ENCODE measurements at places on chromosomes 2 and 18.
A peak's percentile ranks its signal among the peaks of the same experiment; 100 is the strongest.

GRCh38 chr2:200590090-200590489, 4.3 kb downstream of the AOX1 start:
- DNase-seq: no peak

GRCh38 chr2:158580760-158581159, 124.0 kb downstream of the PKP4 start:
- DNase-seq: peak; percentile 18

DNA sequence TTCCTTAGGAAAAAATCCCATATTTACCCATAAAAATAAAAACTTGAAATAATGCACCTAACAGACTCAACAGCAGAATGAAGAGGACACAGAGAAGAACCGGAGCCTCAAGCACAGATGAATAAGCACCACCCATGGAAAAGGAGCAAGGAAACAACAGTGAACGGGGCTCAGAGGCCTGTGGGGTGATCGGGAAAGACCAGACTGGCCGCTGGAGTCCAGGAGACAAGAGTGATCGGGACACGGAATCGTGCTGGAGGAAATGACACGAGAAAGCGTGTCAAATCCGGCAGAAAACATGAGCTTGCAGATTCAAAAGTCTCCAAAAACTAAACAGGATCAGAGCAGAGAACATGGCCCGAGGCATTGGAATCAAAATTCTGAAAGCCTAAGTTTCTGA, 448.0 kb upstream of the SALL3 start:
- DNase-seq: no peak

DNA sequence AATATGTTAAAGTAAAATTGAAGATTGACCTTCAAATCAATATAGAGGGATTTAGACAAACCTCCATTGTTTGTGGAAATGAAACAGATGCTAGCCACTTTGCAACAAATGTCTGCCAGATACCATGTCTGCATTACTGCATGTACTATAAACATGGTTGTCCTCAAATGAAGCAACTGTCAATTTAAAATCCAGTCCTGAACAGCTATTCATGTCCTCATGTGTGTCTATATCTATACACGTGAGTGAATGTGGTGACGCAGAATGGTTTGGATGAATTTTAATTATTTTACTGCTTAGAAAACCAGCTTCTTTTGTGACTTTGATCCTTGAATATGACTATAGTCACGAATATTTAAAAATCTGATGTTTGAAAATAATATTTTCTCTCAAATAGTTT, 71.5 kb downstream of the NYAP2 start:
- no peak for DNase-seq

GRCh38 chr2:104406261-104406726, 447.6 kb upstream of the POU3F3 start:
- no peak for DNase-seq

- no peak for DNase-seq
Observed at GRCh38 chr18:27778441-27778840, 398.5 kb downstream of the CDH2 start.

- no peak for DNase-seq
Observed at GRCh38 chr2:70081221-70081620, 6.1 kb upstream of the PCBP1 start.

GRCh38 chr2:56687169-56687568, 503.4 kb downstream of the CCDC85A start:
- no peak for DNase-seq

GRCh38 chr18:6605115-6605869, 124.2 kb upstream of the ARHGAP28 start:
- DNase-seq: no peak

GRCh38 chr2:207967121-207967520, 58.2 kb downstream of the PLEKHM3 start:
- DNase-seq: no peak

- DNase-seq: no peak
Observed at GRCh38 chr2:233768076-233768475, 8.0 kb downstream of the UGT1A1 start.

DNA sequence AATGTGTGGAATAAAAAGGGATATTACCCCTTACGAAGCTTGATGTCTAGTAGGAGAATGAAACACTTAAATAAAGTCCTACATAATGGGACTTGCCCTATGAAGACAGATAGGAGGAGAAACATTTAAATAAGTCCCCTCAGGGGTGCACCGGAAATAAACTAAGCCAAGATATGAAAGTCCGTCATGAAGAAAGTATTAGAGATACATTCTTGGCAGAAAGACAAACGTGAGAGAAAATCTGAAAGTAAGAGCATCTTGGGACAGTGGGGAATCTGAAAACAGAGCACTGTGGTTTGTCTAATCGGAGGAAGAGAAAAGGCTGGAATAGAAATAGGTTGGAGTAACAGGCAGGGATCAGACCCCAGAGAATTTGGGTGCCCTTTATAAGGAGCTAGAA, 516.9 kb upstream of the DSEL start:
- DNase-seq: no peak

DNA sequence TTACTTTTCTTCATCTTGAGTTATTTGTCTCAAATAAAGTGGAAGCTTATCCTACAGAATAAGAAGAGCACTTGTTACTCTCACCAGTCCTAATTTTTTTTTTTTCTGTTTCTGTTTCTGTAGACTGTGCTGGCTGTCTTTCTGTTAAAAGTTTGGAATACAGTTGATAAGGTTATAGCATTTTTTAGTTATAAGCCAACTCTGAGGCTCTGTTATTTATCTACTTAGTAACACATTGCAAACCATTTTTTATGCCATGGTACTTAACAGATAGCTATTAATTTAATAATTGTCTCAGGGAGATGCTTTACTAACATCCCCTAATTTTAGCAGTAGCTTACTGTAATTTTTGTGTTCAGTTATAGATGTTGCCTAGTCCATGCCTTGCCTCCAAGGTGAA, 37.9 kb downstream of the CREB1 start:
- DNase-seq: peak; percentile 69

- DNase-seq: no peak
Observed at GRCh38 chr2:71526975-71527374, 73.6 kb downstream of the DYSF start.
